ENCODE measurements at places on chromosomes 2 and 18.

DNA sequence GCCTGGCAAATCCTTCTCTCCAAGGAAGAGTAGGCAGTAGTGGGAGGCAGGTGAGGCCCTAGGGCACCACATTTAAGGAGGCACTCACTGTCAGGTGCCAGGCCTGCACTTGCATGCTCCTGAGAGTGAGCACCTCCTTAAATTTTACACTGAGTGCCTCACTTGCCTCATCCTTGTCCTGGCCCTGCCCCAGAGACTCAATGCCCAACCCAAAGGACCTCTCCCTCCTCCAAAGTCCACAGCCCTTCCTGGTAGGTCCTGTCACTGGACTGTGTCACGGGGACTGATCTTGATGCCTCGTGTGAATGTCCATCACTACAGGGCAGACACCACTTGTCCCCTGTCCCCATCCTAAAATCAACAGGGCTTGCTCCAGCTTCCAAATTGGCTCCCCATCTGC is 235.6 kb downstream of the ZBTB7C start:
- no peak overlapping the region for H3K27ac ChIP-seq
- no peak for DNase-seq
- H3K27me3 ChIP-seq = no peaks in the 10 kb centered on the region
- no peak overlapping the region for H3K4me3 ChIP-seq
- H3K36me3 ChIP-seq = no peaks in the 10 kb centered on the region

DNA sequence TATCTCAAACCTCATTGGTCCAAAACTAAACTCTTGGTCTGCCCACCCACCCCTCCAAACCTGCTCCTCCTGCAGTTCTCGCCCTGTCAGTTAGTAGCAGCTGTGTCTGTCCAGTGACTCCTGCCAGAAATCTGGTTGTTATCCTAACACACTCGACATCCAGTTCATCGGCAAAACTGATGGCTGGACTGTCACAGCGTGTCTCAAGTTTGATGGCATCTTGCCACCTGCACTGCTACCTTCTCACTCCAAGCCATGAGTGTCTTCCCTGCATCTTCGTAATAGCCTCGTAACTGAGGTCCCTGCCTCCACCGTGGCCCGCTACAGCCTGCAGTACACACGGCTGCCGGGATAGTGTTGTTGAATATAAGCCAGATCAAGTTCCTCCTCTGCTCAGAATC is 470.1 kb upstream of the RAB12 start:
- H3K27me3 ChIP-seq = no peaks in the 10 kb centered on the region
- DNase-seq = no peak
- peaks cover 57% of the 10 kb centered on the region for H3K4me1 ChIP-seq
- H3K27ac ChIP-seq = peak overlapping the region; percentile 82
- no peak overlapping the region for H3K4me3 ChIP-seq
- peaks cover 4% of the 10 kb centered on the region for H3K36me3 ChIP-seq

DNA sequence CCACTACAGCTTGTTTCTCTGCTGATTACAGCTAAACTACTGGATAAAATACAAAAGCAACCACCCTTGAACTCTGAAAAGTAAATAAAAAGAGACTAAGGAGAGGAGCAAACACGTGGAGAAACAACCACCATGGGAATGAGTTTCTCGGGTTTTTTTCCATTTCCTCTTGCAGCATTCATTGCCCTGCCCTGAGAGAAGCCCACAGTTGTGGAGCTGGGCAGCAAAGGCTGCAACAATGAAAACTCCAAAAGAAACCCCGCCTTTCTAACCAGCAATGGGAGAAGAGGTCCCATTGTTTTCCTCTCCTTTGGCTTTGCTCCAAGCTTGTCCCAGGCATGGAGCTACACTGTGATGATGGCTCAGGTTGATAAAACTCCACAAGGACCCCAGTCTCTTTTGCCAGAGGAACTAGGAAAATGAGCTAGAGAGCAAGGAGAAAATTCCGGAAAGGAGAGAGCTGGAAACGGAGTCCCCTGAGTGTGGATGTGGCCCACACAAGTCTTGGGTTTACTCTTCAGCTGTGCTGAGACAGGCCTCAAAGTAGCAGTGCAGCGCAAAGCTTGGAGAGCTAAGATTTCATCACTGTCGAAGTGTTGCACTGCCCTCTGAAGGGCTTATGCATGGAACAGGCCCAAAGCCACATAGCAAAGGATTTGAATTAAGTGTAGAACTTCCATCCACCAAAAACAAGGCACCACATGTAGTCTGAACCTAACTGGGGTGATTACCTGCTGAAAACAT is 20.9 kb downstream of the NAPG start:
- H3K27ac ChIP-seq = no peak overlapping the region
- H3K27me3 ChIP-seq = no peaks in the 10 kb centered on the region
- H3K4me3 ChIP-seq = no peak overlapping the region
- no peak for DNase-seq
- peaks cover 97% of the 10 kb centered on the region for H3K36me3 ChIP-seq

- H3K4me3 ChIP-seq = peak overlapping the region; percentile 85
- peak overlapping the region; percentile 99 for H3K27ac ChIP-seq
- peaks cover 39% of the 10 kb centered on the region for H3K4me1 ChIP-seq
- no peaks in the 10 kb centered on the region for H3K27me3 ChIP-seq
- H3K36me3 ChIP-seq = peaks cover 18% of the 10 kb centered on the region
Observed at GRCh38 chr18:5237083-5237722, 40.1 kb upstream of the AKAIN1 start.

Data from heart left ventricle (tissue), 16 donors.